Activated gamma-delta T cell (primary cell): ENCODE measurements at places on chromosomes 12 and 14.

DNA sequence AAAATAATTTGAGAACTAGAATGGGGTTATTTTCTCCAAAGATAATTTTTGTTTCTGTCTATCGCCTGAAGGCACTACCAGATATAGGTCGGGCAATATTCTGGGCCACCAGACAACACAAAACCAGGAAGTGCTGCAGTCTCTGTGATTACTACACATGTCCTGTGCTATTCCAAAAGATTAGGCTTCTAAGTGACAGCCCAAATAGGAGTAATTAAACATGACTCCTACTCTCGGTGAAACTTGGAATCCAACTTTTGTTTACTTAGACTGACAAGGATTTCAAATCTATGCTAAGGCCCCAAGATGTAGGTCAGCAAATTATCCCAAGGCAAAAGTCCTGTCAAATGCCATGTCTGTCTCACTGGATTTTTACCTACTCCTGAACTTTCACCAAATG, 157.6 kb upstream of the LRFN5 start:
- no peak for DNase-seq

GRCh38 chr12:53478865-53479264, 20.4 kb downstream of the MAP3K12 start:
- DNase-seq: no peak

GRCh38 chr12:57188090-57188425, 28.5 kb upstream of the NXPH4 start:
- no peak for DNase-seq

DNA sequence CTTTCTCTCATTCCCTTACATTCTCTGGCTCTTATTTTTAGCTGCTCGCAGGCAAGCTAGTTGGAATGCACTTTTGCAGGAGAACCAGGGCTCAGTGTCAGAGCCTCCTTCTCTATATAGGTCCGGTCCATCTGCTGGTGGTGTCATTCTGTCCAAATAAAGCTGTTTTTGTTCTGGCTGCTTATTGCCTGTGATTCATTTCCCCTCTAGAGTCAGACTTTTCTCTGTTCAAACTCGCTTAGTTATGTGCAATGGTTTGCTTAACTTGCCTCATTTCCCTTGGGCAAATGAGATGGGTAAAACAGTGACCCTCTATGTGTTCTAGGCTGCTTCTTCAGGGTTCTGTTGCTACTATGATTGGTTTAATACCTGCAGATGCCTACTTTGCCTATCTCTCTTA, 2.9 kb downstream of the SMARCD1 start:
- DNase-seq: no peak

GRCh38 chr12:82554529-82554928, 132.2 kb upstream of the TMTC2 start:
- no peak for DNase-seq

- no peak for DNase-seq
These were observed 25.4 kb downstream of the ATG14 start for GRCh38 chr14:55386037-55386808.

DNA sequence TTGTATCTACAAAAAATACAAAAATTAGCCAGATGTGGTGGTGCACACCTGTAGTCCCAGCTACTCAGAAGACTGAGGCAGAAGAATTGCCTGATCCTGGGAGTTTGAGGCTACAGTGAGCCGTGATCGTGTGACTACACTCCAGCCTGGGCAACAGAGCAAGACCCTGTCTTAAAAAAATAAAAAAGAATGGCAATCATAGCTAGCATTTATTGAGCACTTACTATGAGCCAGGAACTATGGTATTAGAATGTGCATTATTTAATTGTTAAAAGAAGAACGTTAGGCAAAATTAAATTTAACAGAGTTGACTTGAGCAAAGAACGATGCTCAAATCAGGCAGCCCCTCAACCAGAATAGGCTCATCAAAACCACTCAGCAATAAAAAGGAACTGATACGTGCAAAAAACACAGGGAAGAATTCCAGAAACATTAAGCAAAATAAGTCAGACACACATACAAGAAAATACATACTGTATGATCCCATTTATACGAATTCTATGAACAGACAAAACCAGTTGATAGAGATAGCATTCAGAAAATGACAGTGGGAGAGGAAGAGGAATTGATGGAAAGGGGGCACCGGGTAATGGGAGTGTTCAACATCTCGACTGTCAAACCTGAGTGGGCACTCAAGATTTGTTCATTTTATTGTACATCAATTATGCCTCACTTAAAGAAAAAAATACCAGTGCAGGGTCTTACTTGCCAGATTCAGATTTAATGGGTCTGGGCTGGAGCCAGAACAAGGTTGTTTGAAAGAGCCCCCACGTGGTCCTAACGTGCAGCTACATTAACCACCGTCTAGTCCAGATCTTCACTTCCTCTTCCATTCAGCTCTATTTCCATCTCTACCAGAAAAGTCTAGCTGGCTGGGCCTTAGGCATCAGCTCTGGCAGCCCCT, 8.0 kb downstream of the SCNN1A start:
- no peak for DNase-seq

GRCh38 chr12:43402436-43402835, 149.6 kb downstream of the ADAMTS20 start:
- DNase-seq: no peak

DNA sequence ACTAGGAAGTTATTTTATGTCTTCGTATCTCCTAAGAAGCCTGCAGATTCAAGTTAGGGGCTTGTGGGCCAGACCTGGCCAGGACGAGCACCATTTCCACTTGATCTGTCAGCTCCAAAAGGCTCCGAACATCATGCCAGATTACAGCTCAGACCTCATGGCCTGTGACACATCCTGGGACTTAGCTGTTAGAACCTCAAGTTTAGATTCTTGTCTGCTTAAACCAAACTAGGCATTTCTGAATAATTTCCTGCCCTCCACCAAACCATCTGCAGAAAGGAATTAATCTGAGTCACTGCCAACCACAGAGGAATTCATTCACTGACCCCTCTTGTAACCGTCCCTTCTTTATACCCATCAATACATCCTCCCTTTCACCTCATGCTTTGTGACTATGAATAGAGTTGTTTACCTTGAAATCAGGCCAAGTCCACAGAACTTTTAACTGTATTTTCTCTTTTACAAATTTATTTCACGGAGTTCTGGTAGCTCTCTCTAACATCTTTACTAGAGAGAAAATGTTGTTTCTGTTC, 120.3 kb downstream of the FBXL14 start:
- DNase-seq: no peak

- no peak for DNase-seq
These were observed 802.6 kb downstream of the DIO2 start for GRCh38 chr14:79408696-79409095.
